ENCODE measurements at places on chromosomes 11 and 22.

GRCh38 chr11:126824035-126824607 is 176.4 kb downstream of the KIRREL3 start:
- no peak for DNase-seq

DNA sequence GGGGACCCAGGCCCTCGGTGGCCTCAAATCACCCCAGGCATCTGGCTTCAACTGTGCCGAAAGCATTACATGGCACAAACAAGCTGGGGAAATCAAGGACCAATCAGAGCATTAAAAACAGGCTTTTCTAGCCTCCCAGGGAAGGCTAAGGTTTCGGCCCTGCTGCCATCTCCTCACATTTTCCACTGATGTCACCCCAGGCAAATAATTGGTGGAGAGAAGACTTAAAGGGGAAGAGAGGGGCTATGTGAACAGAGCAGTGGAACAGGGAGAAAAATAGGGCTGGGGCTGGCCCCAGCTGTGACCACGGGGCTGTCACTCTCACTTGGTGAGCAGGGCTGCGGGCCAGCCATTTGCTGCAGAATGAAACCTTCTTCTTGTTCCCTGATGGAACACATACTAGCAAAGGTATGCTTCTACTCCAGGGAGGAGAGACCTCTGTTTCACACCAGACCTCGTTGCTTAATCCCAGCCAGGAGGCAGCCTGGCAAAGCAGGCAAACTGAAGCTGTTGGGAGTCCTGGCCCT is 581.3 kb downstream of the SOX6 start:
- no peak for DNase-seq

DNA sequence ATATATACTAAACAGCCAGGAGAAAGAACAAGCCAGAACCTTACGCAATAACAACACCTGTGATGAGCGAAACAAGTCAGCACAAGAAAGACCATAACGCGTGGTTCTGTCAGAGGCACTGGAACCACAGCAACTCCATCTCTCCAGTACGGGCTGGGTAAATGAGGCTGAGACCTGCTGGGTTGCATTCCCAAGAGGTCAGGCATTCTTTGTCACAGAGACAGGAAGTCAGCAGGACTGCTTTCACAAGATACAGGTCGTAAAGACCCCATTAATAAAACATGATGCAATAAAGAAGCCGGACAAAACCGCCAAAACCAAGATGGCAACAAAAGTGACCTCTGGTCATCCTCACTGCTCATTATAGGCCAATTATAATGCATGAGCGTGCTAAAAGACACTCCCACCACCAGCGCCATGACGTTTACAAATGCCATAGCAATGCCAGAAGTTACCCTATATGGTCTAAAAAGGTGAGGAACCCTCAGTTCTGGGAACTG is 21.7 kb downstream of the TPST2 start:
- DNase-seq: no peak

DNA sequence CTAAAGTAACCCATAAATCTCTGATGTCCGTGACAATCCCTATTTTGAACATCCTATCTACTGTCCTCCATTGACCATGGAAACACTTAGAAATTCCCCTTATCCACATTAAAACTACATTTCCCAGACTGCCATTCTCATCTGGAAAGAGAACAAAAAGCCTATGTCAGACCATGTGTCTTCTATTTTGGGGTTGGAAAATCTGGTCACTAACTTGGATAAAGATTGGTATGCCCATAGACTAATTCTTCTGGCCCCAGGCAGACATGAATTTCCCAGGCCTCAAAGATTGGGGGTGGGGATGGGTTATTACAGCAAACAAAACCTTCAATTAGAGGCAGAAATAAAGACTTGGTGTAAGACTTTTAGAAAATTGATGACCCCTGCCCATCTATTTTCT is 30.9 kb upstream of the CREB3L1 start:
- no peak for DNase-seq

DNA sequence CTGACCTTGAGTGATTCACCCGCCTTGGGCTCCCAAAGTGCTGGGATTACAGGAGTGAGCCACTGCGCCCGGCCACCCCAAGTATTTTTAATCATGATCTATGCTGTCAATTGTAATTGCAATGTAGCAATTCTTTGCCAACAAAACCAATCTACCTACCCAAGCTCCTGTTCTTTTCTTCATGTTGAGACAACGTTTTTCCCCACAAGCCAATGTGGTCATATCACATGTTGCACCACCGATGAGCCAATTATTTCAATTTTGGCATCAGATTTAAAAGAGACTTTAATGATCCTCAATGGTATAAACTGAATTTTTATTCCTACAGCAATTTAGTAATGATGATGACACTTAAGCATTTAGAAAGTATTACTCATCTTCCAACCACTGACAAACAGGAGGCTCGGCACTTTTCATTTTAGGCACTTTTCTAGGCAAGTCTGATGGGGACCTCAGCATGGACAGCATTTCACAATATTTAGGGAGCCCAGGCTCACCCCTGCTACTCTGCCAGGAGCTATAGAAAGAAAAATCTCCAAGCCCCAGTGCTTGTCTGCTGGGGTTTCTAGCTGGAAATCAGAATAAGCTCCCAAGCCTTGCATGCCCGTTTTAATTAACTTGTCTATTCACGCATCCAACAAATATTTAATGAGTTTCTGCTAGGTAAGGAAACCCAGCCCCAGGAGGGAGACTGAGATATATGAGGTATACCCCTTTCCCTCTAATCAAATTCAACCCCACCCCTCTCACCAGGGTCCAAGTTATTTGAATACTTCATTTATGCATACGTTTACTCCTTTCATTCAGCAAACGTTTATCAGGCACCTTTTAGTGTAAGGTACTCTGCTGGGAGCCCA is 291.4 kb downstream of the ST3GAL4 start:
- no peak for DNase-seq
